ENCODE measurements at places on chromosomes 4 and X. TPM values are rescaled to one million over a fixed set of nuclear protein-coding genes. Genes with fewer than 3 reads are reported as not detected.

STATH gene
- not detected for total RNA-seq

- DNase-seq: no peak
Observed at GRCh38 chr4:57190601-57191481, 80.7 kb upstream of the IGFBP7 start.

DNA sequence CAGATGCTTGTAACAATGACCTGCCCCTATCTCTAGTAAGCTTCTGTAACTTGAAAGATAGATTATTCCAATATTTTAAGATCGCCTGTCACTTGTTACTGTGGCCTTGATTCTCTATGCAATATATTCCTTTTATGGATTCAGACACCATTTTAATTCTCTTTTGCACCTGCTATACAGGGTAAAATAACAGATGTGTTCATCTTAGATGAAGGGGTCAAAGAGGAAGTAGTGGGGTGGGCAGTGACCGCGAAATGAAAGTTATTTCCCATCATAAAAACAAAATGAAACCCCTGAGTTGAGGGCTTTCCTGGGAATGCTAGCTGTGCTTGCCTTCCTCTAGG is 175.9 kb downstream of the TSPAN5 start:
- DNase-seq: no peak

DNA sequence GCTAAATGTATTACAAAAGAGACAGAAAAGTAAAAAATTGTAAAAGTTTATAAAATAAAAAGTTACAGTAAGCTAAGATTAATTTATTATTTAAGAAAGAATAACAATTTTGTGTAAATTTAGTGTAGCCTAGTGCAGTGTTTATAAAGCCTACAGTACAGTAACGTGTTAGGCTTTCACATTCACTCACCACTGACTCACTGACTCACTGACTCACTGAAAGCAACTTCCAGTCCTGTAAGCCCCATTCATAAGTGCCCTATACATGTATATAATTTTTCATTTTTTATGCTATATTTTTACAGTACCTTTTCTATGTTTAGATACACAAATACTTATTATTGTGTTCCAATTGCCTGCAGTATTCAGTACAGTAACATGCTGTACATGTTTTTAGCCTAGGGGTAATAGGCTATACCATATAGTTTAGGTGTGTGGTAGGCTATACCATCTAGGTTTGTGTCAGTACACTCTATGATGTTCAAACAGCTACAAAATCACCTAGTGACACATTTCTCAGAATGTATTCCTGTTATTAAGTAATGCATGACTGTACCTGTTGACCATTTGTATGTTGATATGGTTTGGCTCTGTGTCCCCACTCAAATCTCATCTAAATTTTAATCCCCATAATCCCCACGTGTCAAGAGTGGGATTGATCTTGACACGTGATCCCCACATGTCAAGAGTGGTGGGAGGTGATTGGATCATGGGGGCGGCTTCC is 57.9 kb downstream of the CFAP299 start:
- DNase-seq: no peak
